ENCODE measurements at places on chromosomes 1 and 21. TPM values are rescaled to one million over a fixed set of nuclear protein-coding genes. Genes with fewer than 3 reads are reported as not detected.
A peak's percentile ranks its signal among the peaks of the same experiment; 100 is the strongest.

DNA sequence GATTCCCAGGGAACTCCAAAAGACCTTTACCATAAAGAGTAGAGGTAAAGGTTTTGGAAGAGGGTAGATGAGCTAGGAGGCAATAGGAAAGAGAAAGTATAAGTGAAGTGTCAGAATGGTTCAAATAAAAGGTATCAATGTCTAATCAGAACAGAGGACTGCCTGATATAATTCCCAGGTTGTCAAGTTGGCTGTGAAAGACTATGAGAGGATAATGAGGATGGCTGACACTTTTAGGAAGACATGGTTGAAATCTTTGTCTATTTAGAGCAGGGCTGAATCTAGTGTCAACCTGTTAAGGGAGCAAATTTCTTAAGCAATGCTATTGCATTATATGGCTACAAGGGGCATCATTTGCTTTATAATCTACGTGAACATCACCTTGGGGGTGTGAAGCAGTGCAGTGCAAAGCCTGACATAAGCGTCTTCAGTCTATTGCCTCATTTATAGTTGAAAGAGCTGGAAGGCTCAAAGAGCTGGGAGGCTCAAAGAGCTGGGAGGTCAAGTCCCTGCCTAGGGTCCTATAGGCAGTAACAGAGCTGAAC lies 308.3 kb upstream of the DEPDC1 start:
- no peak for DNase-seq

GRCh38 chr1:69834336-69834735 lies 266.6 kb downstream of the LRRC7 start:
- no peak for DNase-seq

DNA sequence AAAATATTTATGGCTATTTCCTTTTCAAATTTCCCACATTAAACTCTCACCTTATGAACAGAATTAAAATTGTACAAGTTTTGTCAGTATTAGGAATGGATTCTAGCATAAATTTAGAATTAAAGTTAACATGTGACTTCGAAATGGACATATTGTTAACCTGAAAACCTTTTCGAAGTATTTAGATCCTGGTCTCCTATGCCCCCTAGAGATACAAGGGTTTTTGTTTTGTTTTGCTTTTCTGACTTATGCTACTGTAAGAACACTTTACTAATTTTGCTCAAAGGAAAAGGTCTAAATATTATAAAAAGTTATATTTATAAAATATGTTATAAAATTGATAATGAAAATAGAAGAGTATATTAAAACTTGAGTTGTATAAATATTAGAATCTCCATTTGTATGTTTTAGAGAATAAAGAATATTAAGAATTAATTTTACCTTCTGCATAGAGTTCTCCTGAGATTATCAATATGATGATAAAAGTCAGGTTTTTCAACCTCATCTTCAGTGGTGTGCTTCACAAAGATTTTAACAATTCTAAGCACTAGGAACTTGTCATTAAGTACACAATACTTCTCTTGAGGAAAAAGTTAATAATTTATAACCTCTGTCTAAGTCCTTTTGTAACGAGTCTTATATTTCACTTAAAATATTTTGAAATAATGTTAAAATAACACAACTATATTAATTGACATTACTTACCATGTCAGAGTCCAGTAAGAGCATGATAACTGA lies at the start of gene F13B:
TSS of gene F13B (minus strand) at position 542 of the 738 bp plus-strand sequence. CDS start at position 505, 37 bp downstream.
- no peak for DNase-seq

FCAMR gene
- not detected for total RNA-seq

- no peak for DNase-seq
These were observed 40.2 kb downstream of the APP start for GRCh38 chr21:26130249-26130881.

TDRD10 gene
- total RNA-seq = not detected

GOLT1A gene
- 5.0 TPM for total RNA-seq

GRCh38 chr1:116908820-116909511 lies 750 bp upstream of the PTGFRN start:
- no peak for DNase-seq

DNA sequence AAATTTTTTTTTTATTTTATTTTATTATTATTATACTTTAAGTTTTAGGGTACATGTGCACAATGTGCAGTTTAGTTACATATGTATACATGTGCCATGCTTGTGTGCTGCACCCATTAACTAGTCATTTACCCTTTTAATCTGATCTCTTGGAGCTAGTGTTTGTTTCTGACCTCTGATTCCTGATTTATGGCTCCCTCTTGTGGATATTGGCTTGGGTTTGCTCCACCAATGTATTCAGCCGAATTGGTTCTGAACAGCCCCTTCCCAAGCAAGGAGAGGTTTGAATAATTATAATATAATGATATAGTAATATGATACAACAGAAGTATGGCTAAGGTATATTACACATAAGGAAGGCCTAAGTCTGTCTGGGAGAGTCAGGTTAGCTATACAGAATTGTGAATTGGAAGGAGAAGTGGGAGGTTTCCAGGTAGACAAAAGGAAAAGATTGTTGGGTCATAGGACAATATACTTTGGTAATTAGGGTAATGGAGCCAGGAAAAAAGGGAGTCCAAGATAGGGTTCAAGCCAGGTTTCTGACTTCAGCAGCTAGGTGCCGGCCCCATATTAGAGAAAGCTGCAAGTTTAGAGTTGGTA lies 53.1 kb upstream of the HMCN1 start:
- peak; percentile 4 for DNase-seq

INSRR gene
- not detected for total RNA-seq

DNA sequence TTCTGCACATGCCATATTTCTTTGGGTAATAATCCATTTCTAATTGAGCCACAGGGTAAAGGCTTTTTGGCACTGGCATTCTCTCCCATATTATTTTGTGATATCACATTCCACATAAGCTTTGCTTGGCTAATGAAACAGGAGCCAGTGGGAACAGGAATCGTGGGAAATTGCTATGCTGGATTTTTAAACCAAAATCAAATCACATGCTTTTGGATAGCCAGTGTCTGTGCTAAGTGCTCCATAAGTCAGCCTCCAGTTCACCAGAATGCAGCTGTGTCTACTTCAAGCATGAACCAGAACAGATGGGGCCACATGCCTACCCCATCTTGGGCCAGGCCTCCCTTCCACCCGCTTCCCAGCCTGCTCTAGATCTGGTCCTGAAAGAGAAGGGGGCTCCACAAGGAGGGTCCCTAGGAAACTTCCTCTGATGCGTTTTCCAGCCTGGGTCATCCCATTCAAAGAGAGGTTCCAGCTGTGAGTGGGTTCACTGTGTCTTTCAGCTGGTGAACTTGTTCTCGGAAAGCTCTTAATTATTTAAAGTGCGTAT lies 131.2 kb upstream of the COA6 start:
- DNase-seq = no peak

MAN1A2 gene
- total RNA-seq = 22.0 TPM

GRCh38 chr1:41333146-41333784 lies 28.0 kb upstream of the FOXO6 start:
- DNase-seq = no peak

UQCRHL gene
- 1.8 TPM for total RNA-seq

DSCAM gene
- 0.21 TPM for total RNA-seq

SPRR2E gene
- not detected for total RNA-seq

GRCh38 chr1:94648225-94649007 lies 106.9 kb upstream of the F3 start:
- DNase-seq = peak; percentile 72

AVPR1B gene
- not detected for total RNA-seq

METTL25B gene
- 13.0 TPM for total RNA-seq

GRCh38 chr1:19926296-19927129 lies 3.1 kb upstream of the PLA2G2E start:
- DNase-seq = peak; percentile 54

GRCh38 chr1:64861611-64862010 lies 104.7 kb downstream of the JAK1 start:
- DNase-seq = no peak

- DNase-seq = no peak
These were observed 28.4 kb downstream of the PPP2R5A start for GRCh38 chr1:212313616-212314015.

DNA sequence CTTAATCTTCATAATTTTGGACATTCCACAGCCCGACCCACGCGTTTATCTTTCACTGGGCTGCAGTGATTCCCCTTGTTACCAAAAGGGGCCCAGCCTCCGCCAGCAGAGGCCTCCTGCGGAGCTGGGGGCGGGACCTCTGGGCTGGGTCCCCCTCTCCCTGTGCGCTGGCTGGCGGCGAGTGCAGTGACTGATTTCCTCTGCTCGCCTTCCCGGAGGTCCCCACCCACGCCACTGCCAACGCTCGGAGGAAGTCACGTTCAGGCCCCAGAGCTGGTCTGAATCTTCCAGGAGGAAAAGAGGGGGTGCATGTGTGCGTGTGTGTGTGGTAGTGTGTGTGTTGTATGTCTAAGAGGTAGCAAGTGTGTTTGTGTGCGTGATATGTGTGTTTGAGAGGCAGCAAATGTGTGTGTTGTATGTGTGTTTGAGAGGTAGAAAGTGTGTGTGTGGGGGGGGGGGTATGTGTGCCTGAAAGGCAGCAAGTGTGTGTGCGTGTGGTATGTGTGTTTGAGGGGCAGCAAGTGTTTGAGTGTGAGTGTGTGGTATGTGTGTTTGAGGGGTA lies 35.0 kb upstream of the JAK1 start:
- DNase-seq = no peak

All from kidney epithelial cell (primary cell).